Substantia nigra (tissue), 51 donors: ENCODE measurements at places on chromosomes 6 and 20.

DNA sequence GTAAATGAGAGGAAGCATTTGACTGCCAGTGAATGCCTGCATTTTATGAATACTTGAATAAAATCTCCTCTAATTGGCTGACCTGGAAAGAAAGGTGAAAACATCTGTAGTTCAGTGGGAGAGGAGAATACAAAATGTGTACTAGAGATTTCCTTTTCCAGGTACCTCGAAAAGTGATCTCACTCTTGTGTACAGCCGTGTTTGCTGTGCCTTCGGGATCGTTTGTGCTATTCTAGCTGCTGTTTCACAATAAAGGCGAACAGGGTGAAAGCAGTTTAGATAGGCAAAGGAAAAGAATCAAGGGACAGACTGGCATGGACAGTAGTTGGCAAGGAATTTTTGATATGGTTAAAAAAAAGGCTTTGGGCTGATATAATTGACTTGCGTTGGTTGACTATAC, 112.3 kb downstream of the ARID1B start:
- DNase-seq: no peak

GRCh38 chr6:71768356-71768755, 118.0 kb upstream of the RIMS1 start:
- DNase-seq: no peak

- no peak for DNase-seq
Measured at GRCh38 chr6:111722179-111722731, 116.6 kb upstream of the TRAF3IP2 start.

DNA sequence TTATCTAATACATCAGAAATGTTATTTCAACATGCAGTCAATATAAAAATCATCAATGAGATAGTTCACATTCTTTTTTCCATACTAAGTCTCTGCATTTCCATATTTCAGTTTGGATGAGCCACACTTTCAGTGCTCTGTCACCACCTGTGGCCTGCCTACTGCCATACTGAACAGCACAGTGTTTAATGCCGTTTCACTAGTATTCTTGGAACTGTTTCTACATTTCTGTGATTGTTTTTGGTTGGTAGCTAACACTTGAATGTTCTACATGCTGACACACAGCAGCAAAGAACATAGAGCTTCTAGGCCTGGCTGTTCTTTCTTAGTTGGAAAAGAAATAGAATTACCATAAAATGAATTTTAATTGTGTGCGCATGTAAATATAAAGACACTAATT, 61.4 kb upstream of the KIF25 start:
- DNase-seq: no peak

DNA sequence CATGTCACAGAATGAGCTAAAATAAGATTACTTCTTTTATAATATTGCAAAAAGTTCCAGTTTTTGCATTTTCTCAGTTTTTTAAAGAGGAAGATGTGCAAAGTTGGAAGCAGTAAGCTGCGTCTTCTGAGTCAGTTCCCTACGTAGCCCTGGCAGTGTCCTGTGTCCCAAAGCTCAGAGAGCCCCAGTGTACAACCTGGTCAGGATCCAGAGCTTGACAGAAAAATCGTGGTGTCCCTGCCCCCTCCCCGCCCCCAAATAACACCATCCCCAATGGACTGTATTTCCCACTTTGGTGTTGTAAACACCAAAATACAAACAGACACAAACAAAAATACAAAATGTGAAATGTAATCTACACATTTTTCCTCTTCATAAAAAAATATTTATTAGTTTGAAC, 4.6 kb downstream of the SLC2A4RG start:
- DNase-seq: no peak

DNA sequence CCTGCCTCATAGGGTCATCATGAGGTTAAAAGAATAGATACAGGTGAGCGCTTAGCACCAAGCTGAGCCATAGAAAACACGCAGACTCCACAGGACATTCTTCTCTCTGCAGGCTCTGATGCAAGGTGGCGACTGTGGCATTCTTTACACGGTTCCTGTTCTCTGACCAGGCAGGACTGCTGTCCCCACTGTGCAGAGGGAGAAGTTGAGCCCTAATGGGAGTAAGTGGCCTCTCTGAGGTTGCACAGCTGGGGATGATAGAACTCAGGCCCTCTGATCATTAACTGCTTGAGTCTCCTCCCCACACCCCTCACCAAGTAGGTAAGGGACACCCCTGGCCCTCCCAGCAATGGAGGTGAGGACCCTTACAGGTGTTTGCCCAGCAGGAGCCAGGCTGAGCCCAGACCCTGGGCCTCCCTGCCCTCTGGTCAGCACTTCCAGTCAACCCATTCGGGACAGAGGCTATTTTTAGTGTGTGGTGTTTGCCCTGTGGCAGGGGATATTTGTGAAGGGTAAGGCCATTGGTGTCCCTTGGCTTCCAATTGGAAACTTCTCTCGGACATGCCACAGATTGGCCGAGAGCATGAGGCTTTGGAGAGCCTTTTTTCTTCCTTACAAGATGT, 116.8 kb downstream of the VEGFA start:
- no peak for DNase-seq

DNA sequence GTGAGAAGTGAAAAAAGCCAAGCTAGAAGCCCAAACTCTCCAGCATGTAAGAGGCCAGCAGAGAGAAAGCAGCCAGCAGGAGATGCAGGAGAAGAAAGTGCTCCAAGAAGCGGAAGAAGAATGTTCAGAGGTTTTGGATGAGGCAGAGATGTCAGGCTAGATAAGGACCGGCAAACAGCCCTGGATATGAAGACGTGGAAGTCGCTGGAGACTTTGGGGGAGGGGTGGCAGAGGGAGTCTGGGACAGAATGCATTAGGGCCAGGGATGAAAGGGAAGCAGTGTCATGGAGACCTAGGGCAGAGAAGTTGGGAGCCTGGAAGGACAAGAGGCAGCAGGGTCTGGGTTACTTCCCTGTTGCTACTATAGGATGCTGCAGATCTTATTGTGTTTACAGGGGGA, 5.3 kb upstream of the SCUBE3 start:
- DNase-seq: no peak
